MM.1S (cell line): ENCODE measurements at places on chromosomes 11 and 22.

DNA sequence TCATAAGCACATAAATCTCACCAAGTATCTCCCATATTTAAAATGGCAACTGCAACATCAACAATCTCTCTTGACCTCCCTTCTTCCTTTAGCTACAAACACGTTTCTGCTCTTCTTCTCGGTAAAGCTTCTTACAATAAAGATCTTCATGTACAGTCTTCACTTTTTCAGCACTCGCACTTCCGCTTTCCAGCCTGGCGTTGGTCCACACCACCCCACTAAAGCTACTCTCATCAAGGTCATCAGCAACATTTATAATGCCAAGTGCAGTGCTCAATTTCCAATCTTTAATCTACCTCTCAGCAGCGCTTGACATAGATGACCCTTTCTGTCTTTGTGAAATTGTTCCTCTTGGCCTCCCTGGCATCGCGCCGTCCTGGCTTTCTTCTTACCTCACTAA lies 33.6 kb downstream of the NTM start:
- no peak for DNase-seq

DNA sequence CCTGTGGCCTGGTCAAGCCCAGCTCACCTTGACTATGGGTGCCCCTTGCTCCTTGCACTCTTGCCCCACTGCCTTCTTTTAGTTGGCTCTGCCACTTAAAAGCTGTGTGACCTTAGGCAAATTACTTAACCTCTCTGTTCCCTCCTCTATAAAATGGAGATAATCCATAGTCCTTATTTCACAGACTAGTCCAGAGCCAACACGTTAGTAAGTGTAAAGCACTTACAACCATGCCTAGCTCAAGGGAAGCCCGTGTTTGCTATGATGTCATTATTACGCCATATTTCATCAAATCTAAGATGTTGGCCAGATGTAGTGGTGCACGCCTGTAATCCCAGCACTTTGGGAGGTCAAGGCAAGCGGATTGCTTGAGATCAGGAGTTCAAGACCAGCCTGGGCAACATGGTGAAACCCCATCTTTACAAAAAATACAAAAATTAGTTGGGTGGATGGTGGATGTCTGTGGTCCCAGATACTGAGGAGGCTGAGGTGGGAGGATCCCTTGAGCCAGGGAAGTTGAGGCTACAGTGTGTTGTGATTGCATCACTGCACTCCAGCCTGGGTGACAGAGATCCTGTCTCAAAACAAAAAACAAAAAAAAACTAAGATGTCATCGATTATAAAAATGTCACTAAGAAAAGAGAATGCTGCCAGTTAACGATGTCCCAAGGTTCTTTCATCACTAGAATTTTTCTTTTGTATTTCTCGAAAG lies 2.3 kb upstream of the CCDC88B start:
- DNase-seq = no peak

DNA sequence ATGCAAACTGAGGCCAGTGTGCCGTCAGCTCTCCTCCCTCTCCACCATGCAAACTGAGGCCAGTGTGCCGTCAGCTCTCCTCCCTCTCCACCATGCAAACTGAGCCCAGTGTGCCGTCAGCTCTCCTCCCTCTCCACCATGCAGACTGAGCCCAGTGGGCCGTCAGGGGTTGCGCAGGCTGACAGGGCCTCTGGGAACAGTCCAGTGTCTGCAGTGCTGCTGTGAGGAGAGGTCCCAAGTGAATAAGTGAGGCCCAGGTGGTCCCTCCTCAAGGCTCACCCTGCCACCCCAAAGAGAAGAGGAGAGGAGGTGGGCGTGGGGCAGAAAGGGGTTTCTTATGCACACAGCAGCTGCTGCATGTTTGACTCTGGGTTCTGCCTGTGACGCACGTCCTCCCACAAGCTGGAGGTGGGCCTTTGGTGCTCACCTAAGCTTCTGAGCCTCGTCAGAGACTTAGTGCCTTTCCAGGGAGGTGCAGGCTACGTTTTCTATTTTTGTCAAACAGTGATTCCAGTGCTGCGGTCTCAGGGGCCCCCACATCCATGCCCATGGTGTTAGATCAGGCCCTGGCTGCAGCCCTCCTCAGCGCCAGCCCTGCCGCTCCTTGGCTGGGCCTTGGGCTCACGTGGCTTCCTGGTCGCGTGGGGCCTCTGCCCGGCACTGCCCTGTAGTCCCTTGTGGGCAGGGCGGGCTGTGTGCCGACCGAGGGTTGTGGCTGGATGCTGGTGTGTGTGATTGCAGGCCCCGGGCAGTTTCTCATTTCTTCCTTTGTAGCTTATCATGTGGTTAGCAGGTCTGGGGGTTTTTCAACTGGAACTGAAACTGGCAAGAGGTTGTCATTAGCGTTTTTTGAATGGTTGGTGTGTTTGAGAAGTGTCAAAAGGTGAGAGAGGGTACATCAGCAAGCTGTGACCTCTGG lies 7.1 kb downstream of the TPCN2 start:
- peak; percentile 92 for DNase-seq

DNA sequence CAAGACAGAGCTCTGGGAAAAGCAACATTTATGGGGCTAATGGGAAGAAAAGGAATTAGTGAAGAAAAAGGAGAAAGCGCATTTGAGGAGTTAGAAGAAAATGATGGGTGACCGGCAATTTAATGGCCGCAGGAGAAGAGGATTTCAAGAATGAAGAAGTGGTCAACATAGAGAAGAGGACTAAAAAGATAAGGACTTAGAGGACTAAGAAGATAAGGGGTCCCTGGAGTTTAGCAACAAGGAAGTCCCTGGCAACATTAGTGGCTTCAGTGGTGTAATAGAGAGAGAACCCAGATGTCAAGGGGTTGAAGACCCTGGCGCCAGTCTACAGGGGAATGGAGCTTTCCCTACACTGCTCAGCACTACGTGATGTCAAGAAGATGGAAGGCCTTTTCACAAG lies 32.3 kb downstream of the WEE1 start:
- DNase-seq = no peak

DNA sequence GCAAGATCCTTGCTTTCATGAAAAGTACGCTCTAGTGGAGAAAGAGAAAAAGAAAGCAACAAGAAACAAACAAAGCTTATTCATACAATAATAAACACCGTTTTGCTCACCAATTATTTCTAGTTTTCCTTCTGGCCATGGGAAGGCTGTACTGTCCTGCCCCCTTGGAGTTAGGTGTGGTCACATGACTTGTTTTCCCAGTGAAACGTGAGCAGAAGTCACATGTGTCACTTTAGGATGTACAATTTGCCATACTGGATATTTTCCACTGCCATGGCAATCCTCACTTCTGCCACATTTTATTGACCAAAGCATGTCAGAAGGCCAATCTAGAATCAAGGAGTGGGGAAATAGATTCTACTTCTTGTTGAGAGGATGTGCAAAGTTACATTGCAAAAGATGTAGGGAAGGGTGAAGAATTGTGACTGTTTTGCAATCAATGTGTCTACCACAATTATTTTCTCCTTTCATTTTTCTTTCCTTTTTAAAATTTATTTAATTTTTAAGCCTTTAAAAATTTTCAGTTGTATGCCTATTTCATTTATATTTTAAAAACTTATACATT lies 24.3 kb upstream of the TRAF6 start:
- DNase-seq = no peak

DNA sequence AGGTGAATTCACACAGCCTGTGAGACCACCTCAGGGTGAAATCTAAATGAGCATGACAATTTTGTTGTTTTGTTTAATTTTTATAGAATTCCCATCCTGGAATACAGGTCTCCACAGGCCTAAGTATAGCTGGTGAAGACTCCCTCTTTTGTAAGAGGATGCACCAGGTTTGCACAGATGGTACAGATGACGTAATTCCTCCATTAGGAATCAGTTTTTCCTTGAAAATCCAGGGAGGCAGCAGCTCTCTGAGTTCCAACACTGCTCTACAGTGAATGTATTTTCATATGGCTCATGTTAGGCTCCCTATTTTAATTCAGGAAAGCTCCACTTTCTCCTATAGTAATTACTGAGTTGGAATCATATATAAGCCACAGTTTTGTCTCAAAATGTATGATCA lies 47.2 kb downstream of the USP28 start:
- DNase-seq = no peak

- DNase-seq = no peak
These were observed 28.0 kb downstream of the KCNQ1OT1 start for GRCh38 chr11:2671748-2672147.

DNA sequence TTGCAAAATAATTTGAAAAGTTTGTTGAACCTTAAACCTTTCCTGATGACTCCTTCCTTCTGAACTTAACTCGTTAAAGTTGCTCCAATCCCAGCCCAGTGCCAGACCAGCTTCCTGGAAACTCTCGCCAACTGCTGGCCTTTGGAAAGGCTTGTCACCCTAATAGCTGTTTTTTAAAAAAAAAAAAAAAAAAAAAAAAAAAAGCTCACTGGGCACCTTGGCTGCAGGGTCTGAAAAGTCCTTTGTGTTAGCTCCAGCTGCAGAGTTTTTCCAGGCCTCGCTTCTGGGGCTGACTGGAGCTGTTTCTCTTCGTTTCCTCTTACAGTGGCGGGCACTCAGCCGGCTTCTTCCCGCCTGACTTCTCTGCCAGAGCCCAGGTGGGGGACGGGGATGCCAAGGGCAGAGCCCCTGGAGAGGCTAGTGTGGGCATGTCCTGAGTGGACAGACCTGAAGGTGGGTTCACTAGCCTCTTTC lies 25.1 kb downstream of the KCNQ1OT1 start:
- DNase-seq = no peak

DNA sequence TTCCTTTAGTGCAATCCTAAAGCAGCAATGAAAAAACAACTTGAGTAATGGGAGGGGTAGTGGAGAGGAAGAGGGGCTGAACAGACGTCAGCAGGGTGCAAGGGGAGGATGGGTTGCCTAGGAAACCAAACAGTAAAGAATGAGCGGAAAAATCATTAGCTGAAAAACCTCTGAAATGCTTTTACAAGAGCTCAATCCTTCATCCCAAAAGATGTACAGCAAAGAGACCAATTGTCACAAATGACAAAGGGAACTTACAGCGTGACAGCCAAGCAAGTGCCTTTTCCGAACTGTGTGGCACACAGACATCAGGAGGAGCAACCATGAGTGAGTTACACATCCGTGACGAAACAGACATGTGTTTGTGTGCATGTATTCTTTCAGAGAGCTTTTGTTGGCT lies 104.6 kb downstream of the SIK3 start:
- DNase-seq = no peak

- DNase-seq = no peak
These were observed 75.2 kb downstream of the LDLRAD3 start for GRCh38 chr11:36019005-36019596.

DNA sequence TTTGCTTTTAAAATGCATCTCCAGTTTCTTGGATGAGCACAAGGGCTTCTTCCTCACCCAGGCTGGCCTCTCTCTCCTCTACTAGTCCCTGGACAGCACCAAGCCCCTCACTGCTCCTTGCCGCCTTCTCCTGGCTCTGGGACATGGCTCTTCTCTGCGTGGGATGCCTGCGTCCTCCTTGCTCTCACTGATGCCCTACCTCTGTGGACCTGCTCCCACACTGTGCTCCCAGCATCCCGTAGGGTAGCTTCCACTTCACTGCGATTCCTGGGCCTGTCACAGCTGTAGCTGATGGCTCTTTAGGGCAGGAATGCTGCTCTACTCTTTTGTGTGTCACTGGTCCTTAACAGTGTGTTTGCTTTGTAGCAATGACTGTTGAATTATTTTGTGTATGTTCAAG lies 136.3 kb downstream of the SNX19 start:
- no peak for DNase-seq

DNA sequence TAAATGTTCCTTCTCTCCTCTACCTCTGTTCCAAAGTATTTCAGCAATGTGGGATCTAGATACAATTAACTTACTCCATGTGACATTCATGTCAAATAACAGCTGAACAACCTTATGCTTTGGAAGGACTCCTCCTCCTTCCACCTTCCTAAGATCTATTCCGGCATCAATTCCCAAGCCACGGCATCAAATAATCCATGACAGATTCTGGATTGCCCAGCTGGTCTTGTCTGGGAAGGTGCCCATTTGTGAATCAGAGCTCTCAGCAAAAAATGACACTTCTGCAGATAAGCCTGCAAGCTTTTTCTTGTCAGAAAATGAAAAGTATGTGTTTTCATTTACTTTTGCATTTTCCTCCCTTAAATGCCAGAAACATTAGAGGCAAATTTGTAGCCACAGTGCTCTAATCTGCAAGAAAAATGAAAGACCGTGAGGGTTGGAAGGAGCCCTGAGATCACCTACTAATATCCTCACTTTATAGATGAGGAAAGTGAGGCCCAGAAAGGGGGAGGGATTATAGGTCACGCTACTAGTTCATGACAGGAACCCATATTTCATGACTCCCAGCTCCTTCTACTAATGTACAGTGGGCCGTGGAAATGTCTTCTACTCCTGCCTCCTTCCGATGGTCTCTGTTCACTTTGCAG lies 124.0 kb downstream of the ME3 start:
- no peak for DNase-seq

- DNase-seq = no peak
These were observed 121.9 kb downstream of the FBXO7 start for GRCh38 chr22:32596471-32596870.

GRCh38 chr22:29873943-29874342 lies 9.0 kb upstream of the MTMR3 start:
- peak; percentile 67 for DNase-seq
